ENCODE measurements at places on chromosomes 11 and 22. TPM values are rescaled to one million over a fixed set of nuclear protein-coding genes. Genes with fewer than 3 reads are reported as not detected.

FIBIN gene
- 0.66 TPM for polyA plus RNA-seq

TEX12 gene
- 0.15 TPM for polyA plus RNA-seq

DNA sequence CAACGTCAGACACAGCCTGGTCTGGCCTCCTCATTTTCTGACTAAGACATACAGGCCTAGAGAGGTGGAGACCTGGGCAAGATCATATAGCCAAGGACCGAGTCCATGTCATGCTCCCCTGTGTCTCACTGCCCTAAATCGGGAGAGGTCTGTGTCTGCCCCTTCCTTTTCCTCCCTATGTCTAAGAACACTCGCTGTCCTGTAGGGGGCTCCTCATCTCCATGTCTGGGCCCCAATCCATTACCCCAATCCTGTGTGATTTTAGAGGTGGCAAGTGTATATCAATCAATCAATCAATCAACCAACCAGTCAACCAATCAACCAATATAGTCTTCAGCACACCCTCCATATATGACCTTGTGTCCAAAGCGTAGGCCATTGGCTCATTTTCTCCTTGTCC, 125.7 kb downstream of the KIRREL3 start:
- no peaks in the 10 kb centered on the region for H3K36me3 ChIP-seq
- H3K27me3 ChIP-seq: no peaks in the 10 kb centered on the region
- no peak for DNase-seq

DNA sequence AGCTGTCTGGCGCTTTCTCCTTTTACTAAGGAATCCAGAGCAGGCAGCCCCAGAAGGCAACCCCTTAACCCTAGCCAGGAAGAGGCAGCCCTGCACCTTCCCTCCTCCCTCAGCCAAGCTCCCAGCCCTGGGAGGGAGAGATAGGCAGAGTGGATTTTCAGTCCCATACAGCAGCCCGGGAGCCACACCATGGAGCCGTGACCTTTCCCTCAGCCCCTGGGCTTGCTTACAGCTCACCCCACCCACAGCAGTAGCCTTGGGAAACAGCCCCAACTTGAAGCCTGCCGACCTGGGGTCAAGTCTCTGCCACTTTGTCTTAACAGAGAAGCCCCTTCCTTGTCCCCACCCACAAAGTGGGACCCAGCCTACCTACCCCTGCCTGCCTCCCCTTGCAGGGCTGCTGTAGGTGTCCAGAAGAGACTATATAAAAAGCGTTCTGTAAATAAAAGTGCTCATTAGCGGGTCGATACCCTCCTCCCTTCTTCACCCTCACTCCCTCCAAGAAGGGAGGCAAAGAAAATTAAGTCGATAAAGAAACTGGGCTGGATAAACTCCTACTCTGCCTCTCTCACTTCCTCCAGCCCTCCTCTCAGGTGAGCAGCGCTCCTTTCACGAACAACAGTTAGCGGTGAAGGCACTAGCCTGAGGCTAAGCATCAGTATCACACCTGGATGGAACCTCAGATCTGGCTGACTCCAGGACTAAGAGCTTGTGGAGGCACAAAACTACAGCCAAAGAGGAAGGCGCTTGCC, 4.2 kb downstream of the TST start:
- H3K27ac ChIP-seq: no peak overlapping the region
- no peak overlapping the region for H3K4me3 ChIP-seq
- H3K36me3 ChIP-seq: peaks cover 3% of the 10 kb centered on the region
- no peak for DNase-seq

DNA sequence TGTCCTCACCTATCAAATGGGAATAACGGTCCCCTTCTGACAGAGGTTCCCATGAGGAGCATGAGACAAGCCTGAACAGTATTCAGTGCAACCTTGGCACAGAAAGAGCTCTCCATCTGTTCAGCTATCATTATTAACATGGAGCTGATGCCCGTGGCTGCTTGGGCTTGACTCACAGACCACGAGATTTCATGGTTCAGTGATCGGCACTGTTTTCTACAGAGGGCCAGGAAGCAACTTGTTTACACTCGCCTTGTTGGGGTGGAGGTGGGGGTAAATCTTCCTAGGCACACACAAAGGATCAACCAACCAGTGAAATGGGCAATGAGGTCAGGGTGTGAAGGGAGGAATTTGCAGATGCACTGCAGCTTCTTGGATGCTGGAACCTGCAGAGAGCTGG, 88.2 kb downstream of the CWC15 start:
- no peak overlapping the region for H3K27ac ChIP-seq
- DNase-seq: no peak
- no peaks in the 10 kb centered on the region for H3K4me1 ChIP-seq
